Skeletal muscle cell (primary cell): ENCODE measurements at places on chromosomes 1 and 21.

GRCh38 chr1:91172541-91172940 is 150.7 kb upstream of the ZNF644 start:
- DNase-seq: no peak

DNA sequence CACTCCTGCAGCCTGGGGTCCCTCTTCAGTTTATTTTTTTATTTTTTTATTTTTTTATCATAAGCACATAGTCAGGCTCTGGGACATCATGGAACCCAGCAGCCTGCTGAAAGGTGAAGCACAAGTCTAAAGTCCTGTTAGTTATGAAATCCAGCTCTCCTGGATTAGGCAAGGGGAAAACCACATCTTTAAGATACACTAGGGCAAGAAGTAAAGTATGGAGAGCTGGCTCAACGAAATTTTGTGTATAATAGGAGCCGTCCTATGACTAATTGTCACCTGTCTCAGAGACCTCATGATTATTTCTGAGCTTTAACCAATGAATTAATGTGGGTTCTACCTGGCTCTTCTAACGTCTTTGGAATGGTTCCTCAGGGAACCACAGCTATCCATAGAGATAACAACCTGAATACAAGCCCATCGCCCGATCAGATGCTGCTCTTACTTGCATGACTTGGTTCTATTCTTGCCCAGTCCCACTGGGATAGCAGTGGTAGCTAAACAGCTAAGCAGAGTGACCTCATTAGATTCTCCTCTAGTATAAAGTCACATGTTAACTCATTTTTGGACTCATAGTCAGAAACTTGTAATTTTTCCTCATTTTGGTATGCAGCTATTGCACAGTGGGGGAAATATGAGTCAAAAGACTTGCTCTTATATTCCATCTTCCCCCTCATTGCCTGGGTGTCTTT is 122.7 kb downstream of the LMO4 start:
- DNase-seq: peak; percentile 60

DNA sequence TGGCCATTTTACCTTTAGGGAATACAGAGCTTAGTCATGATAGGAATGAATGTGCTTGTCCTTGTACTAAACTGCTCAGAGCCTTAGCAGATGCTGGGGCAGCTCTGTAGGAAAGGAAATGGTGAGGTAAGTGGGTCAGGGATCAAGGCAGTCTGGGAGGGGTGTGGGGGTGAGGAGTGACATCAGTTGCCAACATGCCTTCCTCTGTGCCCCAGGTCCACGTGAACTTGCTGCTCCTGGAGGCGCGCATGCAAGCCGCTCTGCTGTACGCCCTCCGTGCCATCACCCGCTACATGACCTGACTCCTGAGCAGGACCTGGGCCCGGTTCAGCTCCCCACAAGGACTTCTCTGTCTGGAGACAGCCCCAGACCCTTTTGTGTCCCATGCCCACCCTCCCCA is 21.2 kb downstream of the SESN2 start:
- no peak for DNase-seq

- no peak for DNase-seq
Measured at GRCh38 chr1:178379807-178380206, 117.0 kb downstream of the CLEC20A start.
